Stimulated activated CD8-positive, alpha-beta memory T cell treated with anti-CD3 and anti-CD28 coated beads, Interleukin-4, amount 100 ng/mL, for 4 hours (primary cell): ENCODE measurements at places on chromosomes 12 and 14.

DNA sequence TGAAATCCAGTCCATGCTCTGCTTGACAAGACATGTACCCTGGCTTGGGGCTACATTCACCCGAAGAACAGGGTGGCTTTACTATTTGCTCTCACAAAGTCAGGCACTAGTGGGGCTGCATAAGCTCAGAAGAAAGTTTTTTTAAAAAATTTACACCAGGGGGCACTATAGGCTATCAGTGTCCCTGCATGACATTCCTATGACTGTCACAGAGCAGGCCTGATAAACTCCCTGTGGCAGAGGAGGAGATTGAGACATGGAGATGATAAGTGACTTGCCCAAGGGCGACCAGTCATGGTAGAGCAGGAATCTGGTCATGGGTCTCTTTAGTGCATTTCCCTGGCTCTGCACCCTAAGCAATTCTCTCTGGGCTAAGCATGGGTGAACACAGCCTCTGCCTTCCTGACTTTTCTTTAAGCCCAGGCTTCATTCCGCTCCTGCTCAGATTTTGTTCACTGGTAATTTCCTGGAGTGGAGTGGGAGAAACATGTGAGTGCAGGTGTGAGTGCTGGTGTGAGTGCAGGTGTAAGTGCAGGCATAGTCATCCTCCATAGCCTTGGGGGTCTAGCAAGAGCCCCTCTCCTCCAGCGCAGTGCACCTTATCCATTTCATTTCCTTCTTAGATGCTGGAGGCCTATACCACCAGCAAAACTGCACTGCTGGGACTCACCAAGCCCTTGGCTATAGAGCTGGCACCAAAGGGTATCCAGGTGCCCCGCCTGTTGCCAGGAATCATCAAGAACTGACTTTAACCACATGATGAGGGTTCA, 91.6 kb downstream of the DHRS2 start:
- no peak for DNase-seq

GRCh38 chr14:32430326-32430725, 101.2 kb downstream of the AKAP6 start:
- DNase-seq, result no peak

GRCh38 chr12:38887770-38888169, 17.6 kb downstream of the CPNE8 start:
- DNase-seq, result no peak

DNA sequence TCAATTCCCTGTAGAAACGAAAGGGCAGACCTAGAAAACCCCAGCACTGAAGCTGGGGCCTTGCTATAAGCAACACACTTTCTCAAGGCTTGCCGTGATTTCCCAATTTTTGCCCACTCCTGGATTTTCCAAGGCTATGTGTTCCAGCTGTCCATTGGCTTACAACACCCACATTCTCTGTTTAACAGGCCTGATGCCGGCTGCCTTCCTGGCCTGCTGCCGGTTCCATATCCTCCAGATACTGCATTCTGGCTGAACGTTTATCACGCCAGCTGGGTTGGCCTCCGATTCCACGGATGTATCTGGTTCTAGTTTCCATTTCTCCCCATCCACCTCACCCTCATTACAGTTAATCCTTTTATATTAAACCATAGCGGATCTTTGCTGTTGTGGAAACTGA, 2.0 kb upstream of the PCNX1 start:
- no peak for DNase-seq

- DNase-seq, result peak; percentile 46
Measured at GRCh38 chr12:98399532-98399931, 115.9 kb upstream of the TMPO start.

GRCh38 chr14:68589447-68590200, 203.2 kb downstream of the ZFP36L1 start:
- no peak for DNase-seq

DNA sequence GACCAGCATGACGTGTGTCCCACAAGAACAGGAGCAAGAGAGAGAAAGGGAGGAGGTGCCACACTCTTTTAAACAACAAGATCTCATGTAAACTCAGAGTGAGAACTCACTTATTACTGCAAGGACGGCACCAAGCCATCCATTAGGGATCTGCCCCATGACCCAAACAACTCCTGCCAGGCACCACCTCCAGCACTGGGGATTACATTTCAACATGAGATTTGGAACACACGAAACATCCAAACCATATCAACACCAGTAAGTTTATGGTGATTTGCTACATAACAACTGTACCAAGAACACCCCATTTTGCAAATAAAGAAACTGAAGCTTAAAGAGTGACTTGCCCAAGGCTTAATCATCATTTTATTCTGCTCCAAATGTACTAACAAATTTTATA, 23.7 kb upstream of the OR6J1 start:
- DNase-seq, result no peak

GRCh38 chr14:102911991-102912761, 10.3 kb upstream of the AMN start:
- no peak for DNase-seq

DNA sequence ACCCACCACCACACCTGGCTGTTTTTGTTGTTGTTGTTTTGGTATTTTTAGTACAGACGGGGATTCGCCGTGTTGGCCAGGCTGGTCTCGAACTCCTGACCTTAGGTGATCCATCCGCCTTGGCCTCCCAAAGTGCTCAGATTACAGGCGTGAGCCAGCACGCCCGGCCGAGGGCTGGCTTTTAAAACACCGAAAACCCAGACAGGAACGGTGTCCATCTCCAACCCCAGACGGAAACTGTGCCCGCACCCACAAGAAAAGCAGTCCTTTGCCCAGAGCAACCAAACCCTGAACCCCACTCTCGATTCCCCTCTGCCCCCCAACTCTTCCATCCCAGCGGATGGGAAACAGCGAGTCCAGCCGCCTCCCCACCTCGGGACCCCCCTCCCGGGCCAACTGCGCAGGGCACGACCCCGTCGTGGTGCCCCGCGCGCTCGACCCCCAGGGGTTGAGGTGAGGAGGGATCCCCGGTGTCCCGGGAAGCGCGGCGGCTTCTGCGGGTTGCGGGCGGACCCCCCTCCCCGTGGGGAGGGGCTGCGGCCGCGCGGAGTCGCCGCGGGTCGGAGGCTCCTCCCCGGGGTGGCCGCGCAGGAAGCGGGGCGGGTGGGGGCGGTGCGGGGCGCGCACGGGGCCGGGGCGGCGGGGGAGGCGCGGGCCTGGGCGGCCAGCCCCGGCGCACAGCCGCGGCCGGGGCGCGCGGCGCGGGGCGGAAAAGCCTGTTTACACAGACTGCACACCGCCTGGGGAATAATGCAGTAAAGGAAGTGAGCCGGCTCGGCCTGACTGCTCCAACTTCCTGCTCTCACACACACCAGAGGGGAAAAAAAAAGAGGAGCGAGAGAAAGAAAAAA, at the start of gene ELK3:
ELK3 (plus strand) TSS at position 651 of the 851 bp plus-strand sequence.
- DNase-seq, result no peak

DNA sequence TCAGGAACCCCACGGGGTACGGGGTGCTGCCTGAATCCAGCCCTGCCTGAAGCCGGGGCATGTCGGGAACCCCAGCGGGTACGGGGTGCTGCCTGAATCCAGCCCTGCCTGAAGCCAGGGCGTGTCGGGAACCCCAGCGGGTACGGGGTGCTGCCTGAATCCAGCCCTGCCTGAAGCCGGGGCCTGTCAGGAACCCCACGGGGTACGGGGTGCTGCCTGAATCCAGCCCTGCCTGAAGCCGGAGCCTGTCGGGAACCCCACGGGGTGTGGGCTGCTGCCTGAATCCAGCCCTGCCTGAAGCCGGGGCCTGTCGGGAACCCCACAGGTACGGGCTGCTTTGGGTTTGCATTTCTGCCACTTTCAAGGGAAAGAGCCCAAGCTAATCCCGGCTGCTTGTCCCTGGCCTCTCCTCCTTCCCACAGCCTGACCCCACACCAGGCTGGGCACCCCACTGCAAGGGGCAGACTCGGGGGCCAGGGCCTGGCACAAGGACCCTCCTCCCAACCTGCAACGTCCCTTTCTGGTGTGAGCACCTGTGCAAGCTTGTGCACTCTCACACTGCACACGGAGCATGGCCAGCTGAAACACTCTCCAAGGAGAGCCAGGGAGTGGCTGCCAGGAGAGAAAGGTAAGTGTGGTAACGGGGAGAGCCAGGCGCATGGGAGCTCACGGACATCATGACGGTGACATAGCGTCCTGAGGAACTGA, 5.6 kb upstream of the FBRSL1 start:
- DNase-seq, result no peak

DNA sequence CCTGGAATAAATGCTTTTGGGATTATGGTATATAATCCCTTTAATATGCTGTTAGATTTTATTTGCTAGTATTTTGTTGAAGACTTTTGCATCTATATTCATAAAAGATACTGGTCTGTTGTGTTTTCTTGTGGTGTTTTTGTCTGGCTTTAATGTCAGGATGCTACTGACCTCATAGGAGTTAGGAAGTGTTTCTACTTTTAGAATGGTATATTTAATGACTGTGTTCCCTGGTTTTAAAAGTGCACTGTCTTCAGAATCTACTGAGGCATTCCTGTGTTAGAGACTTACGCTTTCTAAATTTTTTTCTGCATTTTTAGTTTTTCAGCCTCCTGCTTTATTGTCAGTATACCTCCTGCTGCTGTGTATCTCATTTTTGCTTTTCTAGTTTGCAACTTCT, 51.6 kb downstream of the ARHGAP5 start:
- DNase-seq, result no peak

DNA sequence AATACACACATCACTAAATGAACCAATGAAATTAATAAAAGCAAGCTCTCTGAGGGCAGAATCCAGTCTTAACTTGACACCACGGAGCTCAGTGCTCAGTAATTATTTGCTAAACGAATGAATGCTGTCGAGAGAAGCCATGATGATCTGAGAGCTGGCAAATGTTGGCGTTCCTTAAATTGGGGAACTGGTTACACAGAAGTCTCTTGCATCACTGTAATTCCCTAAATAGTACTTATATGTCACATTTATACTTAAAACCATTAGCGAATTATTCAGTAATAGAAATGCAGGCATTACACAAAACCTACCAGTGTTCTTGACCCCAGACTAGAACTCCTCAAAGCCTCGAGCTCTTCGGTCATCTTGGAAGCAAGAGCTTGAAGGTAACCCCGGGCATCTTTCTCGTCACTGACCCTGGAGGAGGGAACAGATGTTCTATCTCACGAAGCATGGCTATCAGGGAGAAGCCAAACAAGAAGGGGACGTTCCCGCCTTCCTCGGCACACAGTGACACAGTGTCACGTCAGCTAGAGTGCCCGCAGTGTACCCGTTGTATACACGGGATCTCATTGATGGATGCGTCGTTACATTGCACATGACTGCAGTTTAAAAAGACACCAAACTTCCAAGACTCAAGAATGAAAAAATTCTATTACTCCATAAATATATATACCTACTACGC, 43.6 kb downstream of the AMN start:
- no peak for DNase-seq
